NCI-H446 treated with DMSO at 0.1 percent for 48 hours (cell line): ENCODE measurements at places on chromosomes 7 and 10.

GRCh38 chr7:142362349-142362748 is 104.5 kb upstream of the PRSS58 start:
- no peak for DNase-seq

DNA sequence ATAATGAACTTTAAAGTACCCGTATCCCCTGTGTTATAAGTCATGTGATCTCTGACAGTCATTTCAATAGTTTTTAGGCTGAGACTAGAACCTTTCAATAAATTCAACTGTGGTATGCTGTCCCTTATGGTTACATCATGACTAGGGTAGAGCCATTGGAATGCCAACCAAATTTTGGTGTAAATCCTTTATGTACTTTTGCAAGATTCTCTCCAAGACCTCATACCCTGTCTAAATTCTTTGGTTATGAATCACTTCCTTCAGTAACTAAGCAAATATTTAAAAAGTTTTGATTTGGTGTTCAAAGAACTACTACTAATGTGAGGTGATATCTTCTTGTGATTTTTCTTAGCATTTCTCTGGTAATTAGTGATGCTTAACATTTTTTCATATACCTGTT is 20.8 kb upstream of the OR6B1 start:
- no peak for DNase-seq

GRCh38 chr7:27704422-27705199 is 35.4 kb upstream of the TAX1BP1 start:
- DNase-seq: no peak

DNA sequence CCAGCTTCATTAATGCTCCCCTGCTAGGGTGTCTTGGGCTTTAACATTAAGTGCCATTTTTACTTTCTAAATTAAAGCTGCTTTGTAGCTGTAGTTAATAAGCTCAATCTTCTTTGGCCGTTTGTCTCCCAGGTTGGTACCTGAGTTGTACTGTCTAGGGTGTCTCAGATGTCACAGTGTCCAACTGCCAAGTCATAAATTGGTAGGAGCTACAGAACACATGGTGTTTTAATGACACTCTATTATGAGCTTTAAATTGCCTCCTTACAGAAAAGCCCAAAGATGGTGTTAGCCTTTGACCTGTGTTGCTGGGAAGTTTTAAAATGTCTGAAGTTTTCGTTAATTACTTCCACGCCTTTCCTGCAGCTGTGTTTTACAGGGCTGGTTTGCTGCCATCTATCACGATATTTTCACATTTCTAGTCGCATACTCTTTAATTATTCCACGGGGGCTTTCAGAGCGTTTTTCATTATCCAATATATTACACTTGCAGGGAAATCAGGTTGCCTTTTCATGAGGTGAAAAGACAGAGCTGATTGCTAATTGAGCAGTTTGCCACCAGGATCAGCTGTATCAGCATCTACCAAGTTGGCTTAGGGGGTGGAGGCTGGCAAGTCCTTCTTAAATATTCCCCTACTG is 247.8 kb upstream of the PLPP4 start:
- DNase-seq: no peak

DNA sequence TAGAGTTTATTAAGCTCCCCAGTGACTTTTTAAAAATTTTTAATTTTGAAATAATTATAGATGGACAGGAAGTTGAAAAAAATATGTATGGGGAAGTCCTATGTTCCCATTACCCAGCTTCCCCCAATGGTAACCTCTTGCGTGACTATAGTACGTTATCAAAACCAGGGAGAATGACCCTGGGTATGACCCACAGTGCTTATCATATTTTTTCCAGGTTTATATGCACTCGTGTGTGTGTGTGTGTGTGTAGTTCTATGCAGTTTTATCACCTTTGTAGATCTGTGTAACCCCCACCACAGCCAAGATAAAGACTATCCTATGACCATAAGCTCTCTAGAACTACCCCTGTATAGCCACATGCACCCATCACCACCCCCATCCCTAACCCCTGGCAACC is 72.8 kb downstream of the TBXAS1 start:
- no peak for DNase-seq

GRCh38 chr7:50426280-50427045 is 23.7 kb downstream of the FIGNL1 start:
- no peak for DNase-seq

- DNase-seq: no peak
These were observed 219.9 kb downstream of the TCF7L2 start for GRCh38 chr10:113169853-113170460.

DNA sequence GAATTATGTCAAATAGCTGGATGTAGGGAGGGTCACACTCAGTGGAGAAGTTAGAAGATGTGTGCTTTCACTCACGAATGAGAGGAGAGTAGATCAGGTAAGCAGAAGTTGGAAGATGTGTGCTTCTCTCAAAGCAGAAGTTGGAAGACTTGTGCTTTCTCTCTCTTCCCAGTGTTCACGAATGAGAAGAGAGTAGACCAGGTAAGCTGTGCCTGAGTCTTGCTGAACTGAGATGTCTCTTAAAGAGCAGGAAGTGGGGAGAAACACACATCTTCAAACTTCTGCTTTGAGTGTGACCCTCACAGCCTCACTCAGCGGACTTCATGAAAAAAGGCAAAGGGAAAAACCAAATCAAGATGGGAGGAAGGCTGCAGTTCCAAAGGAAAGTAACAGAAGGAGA is 7.0 kb upstream of the TMEM243 start:
- no peak for DNase-seq

GRCh38 chr10:71979692-71980062 is 15.5 kb downstream of the CHST3 start:
- DNase-seq: no peak

DNA sequence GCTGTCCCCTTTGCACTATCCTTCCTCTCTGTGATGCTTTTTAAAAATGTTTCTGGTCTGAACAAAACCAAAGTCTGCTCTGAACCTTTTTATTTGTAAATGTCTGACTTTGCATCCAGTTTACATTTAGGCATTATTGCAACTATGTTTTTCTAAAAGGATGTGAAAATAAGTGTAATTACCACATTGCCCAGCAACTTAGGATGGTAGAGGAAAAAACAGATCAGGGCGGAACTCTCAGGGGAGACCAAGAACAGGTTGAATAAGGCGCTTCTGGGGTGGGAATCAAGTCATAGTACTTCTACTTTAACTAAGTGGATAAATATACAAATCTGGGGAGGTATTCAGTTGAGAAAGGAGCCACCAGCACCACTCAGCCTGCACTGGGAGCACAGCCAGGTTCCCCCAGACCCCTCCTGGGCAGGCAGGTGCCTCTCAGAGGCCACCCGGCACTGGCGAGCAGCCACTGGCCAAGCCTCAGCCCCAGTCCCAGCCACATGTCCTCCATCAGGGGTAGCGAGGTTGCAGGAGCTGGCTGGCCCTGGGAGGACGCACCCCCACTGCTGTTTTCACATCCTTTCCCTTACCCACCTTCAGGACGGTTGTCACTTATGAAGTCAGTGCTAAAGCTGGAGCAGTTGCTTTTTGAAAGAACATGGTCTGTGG is 11.4 kb upstream of the CSGALNACT2 start:
- DNase-seq: no peak

GRCh38 chr7:49481075-49481474 is 292.4 kb upstream of the VWC2 start:
- no peak for DNase-seq

- DNase-seq: no peak
These were observed 125.8 kb downstream of the CACNA2D1 start for GRCh38 chr7:82317760-82318159.

DNA sequence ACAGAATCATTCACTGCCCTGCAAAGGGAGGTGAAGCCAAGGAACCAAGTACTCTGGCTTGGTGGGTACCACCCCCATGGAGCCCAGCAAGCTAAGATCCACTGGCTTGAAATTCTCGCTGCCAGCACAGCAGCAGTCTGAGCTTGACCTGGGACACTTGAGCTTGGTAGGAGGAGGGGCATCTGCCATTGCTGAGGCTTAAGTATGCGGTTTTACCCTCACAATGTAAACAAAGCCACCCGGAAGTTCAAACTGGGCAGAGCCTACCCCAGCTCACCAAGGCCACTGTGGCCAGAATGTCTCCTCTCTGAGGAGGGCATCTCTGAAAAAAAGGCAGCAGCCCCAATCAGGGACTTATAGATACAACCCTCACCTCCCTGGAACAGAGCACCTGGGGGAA is 1050.0 kb upstream of the GHITM start:
- no peak for DNase-seq

DNA sequence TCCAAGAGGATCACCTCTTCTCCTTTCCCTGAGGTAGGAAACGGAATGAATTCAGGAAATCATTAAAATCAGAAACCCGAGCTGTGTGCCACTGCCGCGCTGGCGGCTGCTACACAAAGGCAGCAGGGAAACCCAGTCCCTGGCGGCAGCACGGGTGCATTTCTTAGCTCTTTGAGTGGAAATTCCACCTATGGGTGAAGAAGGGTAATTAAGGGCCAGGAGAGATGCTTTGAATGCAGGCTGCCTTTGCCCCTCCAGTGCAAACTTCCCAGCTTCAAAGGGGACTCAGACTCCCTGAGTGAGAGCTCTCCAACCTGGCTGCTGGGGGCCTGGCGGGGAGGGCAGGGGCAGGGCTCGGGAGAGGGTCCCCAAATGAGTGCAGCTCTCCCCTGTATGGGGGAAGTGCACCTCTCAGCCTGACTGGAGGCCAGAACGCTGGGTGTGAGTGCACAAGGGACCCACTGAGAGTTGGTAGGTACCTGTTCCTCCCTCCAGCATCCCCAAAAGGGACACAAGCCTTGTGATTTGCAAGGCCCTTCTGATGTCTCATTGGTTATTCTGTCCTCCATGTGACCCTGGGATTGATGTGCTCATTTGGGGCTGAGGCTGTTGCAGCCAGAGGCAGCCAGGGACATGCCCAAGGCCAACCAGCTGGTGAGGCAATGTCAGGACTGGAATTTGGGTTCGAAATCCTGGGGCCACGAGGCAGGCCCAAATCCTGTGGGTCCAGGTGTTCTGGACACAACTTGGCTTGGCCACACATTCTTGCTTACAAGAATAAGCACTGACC is 16.3 kb upstream of the ZMIZ1 start:
- no peak for DNase-seq

GRCh38 chr10:97549587-97550322 is 22.8 kb upstream of the ANKRD2 start:
- DNase-seq: no peak
